ENCODE measurements at places on chromosomes 3 and 15.

- no peak overlapping the region for H3K4me3 ChIP-seq
- peak overlapping the region; percentile 67 for H3K27ac ChIP-seq
- no peaks in the 10 kb centered on the region for H3K27me3 ChIP-seq
- no peak for DNase-seq
Measured at GRCh38 chr3:30649572-30650318, 43.3 kb downstream of the TGFBR2 start.

GRCh38 chr3:193809106-193809505 is 216.1 kb downstream of the OPA1 start:
- H3K36me3 ChIP-seq = no peaks in the 10 kb centered on the region
- DNase-seq = no peak
- H3K4me3 ChIP-seq = no peak overlapping the region
- peaks cover 50% of the 10 kb centered on the region for H3K27me3 ChIP-seq
- no peaks in the 10 kb centered on the region for H3K4me1 ChIP-seq
- H3K27ac ChIP-seq = no peak overlapping the region

GRCh38 chr15:25947323-25948314 is 84.5 kb upstream of the ATP10A start:
- no peaks in the 10 kb centered on the region for H3K4me1 ChIP-seq
- no peaks in the 10 kb centered on the region for H3K36me3 ChIP-seq
- H3K4me3 ChIP-seq = no peak overlapping the region
- H3K27me3 ChIP-seq = peaks cover 3% of the 10 kb centered on the region
- H3K27ac ChIP-seq = no peak overlapping the region
- DNase-seq = no peak

- no peak overlapping the region for H3K27ac ChIP-seq
- no peak for DNase-seq
- peaks cover 6% of the 10 kb centered on the region for H3K4me1 ChIP-seq
- no peak overlapping the region for H3K4me3 ChIP-seq
- H3K36me3 ChIP-seq = no peaks in the 10 kb centered on the region
- H3K27me3 ChIP-seq = peaks cover 3% of the 10 kb centered on the region
Measured at GRCh38 chr15:68502398-68502901, 70.5 kb upstream of the ITGA11 start.

GRCh38 chr3:192514754-192515663 is 212.3 kb downstream of the FGF12 start:
- H3K27ac ChIP-seq = no peak overlapping the region
- no peak for DNase-seq
- H3K4me1 ChIP-seq = no peaks in the 10 kb centered on the region
- peaks cover 32% of the 10 kb centered on the region for H3K27me3 ChIP-seq
- H3K4me3 ChIP-seq = no peak overlapping the region

- no peak overlapping the region for H3K27ac ChIP-seq
- H3K4me1 ChIP-seq = peaks cover 38% of the 10 kb centered on the region
- DNase-seq = no peak
- peaks cover 17% of the 10 kb centered on the region for H3K36me3 ChIP-seq
- H3K4me3 ChIP-seq = no peak overlapping the region
Measured at GRCh38 chr15:55322467-55322866, 3.4 kb downstream of the PIGB start.
